Central memory CD8-positive, alpha-beta T cell (primary cell): ENCODE measurements at places on chromosomes 11 and 22.
A peak's percentile ranks its signal among the peaks of the same experiment; 100 is the strongest.

DNA sequence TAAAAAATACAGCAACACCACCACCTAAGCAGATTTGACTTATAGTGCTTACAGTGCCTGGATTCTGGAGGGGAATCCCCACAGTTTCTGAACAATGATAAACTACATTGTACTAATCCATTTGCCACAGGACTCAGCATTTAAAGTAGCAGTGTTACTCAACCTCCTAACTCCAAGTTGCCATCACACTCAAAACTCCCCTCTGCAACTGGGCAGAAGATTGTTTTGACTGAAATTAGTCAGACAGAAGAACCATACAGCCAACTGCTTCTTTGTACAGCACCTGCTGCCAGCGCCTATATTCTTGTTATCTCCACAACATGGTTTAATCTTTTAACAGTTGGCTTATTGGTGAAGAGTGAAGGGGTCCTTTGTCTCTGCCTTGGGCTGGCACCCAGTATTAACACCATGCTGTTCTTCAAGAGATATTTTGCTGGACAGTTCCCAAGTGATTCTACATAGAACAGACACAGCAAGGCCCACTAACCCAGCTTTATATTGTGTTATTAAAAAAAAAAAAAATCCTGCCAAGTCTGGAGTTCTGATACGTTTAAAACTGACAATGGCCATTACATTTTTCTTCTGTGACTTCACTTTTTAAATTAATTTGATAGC lies 273.2 kb downstream of the DCDC1 start:
- H3K4me1 ChIP-seq = no peaks in the 10 kb centered on the region
- no peaks in the 10 kb centered on the region for H3K36me3 ChIP-seq
- H3K4me3 ChIP-seq = no peak overlapping the region
- no peak overlapping the region for H3K27ac ChIP-seq
- DNase-seq = no peak

DNA sequence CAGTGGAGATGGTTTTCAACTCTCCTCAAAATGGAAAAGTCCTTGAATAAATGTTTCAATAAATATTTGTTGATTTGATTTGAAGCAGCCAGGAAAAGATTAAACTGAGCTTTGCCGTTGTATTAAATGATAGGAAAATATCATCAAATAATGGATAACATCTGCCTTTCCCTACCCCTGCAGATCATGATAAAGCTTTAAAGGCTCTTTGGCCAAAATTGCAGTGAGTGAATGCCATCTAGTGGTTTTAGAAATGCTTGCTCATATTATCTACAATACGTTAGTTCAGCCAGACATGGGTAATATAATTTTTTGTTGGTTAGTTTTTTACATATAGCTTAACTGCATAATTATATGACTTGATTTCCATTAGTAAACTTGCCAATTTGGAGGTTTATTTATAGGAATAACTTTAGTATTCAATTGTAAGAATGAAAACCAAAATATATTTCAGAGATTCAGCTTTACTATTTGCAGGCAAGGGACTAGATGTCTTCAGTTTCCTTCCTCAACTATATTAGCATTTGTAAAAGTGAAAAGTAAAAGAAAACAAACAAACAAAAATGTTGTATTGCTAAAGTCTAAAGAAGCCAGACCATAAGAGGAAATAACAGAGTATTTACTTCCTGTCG lies 159.2 kb downstream of the MSANTD4 start:
- H3K4me1 ChIP-seq = no peaks in the 10 kb centered on the region
- no peak for DNase-seq
- no peaks in the 10 kb centered on the region for H3K36me3 ChIP-seq
- H3K27ac ChIP-seq = no peak overlapping the region
- no peak overlapping the region for H3K4me3 ChIP-seq

DNA sequence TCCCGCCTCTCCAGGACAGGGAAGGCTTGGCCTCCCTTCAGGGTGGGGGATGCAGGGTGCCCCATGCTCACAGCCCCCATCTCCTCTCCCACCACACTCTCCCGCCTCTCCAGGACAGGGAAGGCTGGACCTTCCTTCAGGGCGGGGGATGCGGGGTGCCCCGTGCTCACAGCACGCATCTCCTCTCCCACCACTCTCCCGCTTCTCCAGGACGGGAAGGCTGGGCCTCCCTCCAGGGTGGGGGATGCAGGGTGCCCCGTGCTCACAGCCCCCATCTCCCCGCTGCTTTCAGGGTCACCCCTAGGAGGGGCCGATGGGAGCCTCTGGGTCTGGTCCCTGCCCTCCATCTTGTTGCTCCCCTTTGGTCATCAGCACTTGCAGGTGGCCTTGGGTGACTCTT lies 348.0 kb downstream of the CTTN start:
- peaks cover 2% of the 10 kb centered on the region for H3K36me3 ChIP-seq
- H3K27ac ChIP-seq = no peak overlapping the region
- H3K4me3 ChIP-seq = no peak overlapping the region
- no peak for DNase-seq
- peaks cover 53% of the 10 kb centered on the region for H3K27me3 ChIP-seq

DNA sequence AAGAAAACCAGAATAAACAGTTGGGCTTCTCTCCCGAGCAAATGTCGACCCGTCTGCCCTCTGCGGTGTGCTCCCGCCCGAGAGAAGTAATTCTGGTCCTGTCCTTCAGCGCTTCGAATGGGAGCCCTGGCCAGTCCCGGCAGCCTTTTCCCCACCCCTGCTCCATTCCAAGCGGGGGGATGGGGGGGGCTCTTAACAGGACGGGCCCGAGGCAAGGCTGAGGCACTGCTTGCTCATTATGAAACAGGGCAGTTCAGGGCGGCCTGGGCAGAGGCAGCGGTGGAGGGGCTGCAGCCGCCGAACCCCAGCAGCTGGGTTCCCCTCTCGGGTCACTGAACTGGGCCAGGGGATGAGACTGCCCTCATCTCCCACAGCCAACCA lies 9.1 kb downstream of the BACE1-AS start:
- no peak overlapping the region for H3K4me3 ChIP-seq
- H3K4me1 ChIP-seq = peaks cover 4% of the 10 kb centered on the region
- H3K27ac ChIP-seq = no peak overlapping the region
- H3K27me3 ChIP-seq = peaks cover 11% of the 10 kb centered on the region

DNA sequence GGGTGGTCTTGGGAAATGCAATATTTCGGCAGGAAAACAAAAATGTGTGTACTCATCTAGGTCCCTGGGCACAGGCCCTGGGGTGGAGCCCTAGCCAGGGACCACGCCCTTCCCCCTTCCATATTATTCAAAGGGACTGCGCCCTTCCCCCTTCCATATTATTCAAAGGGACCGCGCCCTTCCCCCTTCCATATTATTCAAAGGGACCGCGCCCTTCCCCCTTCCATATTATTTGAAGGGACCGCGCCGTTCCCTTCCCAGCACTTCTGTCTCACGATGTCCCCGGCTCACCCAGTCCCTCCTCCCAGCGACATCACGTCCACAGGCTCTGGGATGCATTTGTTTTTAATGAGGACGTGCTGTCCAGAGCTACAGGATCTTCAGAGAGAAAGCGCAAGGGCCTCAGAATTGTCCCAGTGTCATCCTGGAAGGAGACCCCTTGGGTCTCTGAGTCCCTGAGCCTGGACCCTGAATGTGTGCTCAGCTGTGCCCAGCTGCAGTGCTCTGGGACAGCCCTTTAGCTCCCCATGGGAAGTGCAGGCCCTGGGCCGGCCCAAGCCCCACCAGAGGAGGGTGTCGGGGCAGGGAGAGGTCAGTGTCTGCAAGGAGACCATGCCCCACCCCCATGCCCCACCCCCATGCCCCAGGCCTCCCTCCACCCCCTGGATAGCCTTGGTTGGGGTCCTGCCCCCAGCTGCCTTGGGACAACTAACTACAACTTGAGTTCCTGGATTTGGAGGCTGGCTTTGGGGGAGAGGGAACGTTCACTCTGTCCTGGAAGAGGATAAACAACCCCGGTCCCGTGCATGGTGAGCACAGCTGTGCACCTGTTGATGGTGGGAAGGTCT lies 810.0 kb downstream of the BRD1 start:
- no peak for DNase-seq
- peaks cover 17% of the 10 kb centered on the region for H3K27me3 ChIP-seq
- H3K4me3 ChIP-seq = no peak overlapping the region
- H3K4me1 ChIP-seq = no peaks in the 10 kb centered on the region
- H3K36me3 ChIP-seq = no peaks in the 10 kb centered on the region

- no peaks in the 10 kb centered on the region for H3K27me3 ChIP-seq
- peaks cover 43% of the 10 kb centered on the region for H3K4me1 ChIP-seq
- peaks cover 70% of the 10 kb centered on the region for H3K36me3 ChIP-seq
- H3K4me3 ChIP-seq = peak overlapping the region; percentile 81
- DNase-seq = peak; percentile 44
Measured at GRCh38 chr11:67287355-67288197, 1.5 kb upstream of the ANKRD13D start.

DNA sequence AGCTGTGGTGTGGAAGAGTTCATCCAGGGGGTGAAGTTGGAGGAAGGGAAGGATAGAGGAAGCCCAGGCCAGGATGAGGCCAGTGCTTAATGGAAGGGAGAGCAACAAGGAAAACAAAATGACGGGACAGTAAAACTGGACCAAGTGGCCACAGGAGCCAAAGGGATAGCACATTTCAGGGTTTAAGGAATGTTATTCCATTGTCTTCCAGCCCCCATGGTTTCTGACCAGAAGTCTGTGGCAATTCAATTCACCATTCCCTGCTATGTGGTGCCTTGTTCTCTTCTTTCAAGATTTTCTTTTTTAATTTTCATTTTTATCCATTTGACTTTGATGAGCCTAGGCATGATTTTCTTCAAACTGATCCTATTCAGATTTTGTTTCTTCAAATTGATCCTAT lies 22.5 kb downstream of the IGF2 start:
- no peak for DNase-seq
- H3K27me3 ChIP-seq = peaks cover 46% of the 10 kb centered on the region
- no peaks in the 10 kb centered on the region for H3K4me1 ChIP-seq
- H3K4me3 ChIP-seq = no peak overlapping the region
- no peak overlapping the region for H3K27ac ChIP-seq

DNA sequence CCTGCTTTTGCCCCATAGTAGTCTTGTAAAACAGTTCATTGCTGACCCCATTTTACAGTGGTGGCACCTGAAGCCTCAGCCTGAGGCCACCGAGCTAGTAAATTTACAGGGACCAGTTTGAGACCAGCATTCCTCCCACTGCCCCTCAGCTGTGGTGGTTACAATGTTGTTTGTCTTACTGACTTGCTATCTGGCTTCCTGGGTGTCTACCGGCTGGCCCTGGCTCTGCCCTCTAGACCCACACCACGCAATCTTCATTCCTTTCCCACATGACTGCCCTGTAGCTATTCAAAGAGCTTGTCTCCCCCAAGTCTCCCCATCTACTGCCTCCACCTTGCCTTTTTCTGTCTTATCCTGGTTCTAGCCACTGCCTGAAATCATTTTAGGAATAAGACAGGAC lies 20.8 kb downstream of the PIK3IP1 start:
- H3K4me3 ChIP-seq = no peak overlapping the region
- no peaks in the 10 kb centered on the region for H3K27me3 ChIP-seq
- H3K36me3 ChIP-seq = peaks cover 31% of the 10 kb centered on the region
- DNase-seq = no peak

GRCh38 chr11:44873537-44873936 lies 77.1 kb downstream of the TP53I11 start:
- no peak overlapping the region for H3K27ac ChIP-seq
- H3K4me3 ChIP-seq = no peak overlapping the region
- H3K27me3 ChIP-seq = no peaks in the 10 kb centered on the region
- DNase-seq = no peak

DNA sequence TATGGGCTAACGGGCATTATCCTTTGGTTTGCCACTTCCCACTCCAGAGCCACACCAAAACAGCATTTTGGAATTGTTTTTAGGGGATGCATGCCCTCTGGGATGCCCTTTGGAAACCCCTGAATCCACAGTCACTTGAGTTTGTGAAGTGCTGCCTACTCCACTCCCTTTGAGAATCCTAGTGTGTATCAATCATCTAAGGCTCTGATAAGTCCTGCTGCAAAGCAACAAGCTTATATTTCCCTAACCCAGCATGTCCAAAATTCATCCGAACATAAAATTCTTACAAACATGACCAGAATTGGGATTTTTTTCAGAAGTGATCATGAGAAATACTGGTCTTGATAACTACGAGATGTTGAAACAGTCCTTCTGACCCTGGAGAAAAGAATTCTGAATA lies 387.9 kb downstream of the MN1 start:
- DNase-seq = no peak
- no peaks in the 10 kb centered on the region for H3K4me1 ChIP-seq
- H3K4me3 ChIP-seq = no peak overlapping the region
- H3K27ac ChIP-seq = no peak overlapping the region
